ENCODE measurements at places on chromosomes 7 and 10.

DNA sequence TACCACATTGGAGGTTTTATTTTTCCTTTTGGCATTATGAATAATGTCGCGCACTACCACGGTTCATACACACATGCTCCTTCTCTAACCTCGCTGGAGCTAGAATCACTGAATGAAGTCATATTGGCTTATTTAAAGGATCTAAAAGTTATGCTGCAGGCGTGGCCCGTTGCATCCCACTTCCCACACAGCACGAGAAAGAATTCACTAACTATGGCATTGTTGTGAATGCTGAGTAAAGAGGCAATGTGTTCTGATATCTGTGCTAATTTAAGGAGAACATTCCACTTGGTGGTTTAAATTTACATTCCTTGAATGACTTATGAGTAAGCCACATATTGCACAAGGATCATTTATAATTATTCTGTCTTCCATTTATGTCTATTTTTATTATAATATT, 20.7 kb downstream of the TCERG1L start:
- DNase-seq: no peak

DNA sequence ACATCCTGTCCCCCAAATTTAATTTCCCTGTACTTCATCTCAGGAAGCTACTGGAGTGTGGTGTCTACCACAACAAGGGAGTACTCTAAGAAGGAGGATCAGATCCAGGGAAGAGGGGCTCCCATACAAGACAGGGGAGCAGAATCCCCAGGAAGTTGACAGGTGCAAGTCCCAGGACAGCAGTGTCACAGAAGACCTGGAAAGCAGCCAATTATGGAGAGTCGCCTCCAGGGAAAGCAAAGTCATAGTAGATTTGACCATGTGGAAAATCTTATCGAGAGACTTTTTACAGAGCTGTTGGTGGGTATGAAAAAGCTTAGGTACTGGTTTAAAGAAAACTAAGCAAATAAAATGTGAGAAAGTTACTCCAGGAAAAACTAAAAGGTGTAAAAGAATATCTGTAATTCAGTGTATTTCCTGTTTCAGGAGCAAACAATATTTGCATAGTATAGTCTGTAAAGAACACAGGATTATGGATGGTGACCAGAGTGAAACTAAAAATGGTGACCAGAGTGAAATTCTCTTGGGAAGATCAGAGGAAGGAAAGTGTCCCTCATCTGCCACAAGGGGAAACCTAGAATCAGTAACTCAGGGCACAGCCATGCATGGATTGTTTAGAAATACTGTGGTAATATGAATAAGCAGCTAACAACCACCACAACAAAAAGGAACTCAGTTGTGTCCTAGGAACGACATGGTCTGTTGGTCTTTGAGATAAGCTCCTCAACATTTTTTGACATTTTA, 44.5 kb downstream of the LANCL2 start:
- peak; percentile 11 for DNase-seq

GRCh38 chr7:131835141-131835540, 278.7 kb upstream of the PODXL start:
- no peak for DNase-seq

DNA sequence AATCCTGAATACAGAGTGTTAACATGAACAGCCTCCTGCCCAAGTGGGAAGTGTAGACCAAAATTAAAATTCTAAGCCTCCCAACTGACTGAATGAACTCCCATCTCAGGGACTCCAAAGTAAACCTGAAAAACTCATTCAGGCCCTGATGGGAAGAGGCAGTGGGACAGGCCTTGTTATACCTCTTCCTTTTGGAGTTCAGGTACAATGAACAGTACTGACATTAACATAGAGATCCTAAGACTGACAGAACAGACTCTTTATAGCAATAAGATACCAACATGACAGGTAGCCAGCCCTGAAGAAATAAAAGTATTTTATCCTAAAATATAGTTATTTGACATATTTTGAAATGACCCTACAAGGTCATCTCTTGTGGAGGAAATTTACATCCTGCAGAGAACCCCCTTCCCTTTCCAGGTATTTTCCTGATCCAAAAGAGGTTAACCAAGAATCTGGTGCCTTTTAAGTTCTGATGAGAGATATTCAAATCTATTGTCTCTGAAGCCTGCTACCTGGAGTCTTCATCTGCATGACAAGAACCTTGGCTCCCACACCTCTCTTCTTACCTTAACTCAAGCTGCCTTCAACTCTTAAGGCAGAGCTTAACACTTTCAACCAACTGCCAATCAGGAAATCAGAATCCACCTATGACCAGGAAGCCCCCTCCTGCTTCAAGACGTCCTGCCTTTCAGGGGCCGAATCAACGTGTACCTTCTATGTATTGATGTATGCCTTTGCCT, 103.3 kb upstream of the PFKP start:
- DNase-seq: no peak

GRCh38 chr7:13104128-13104527, 416.7 kb downstream of the ARL4A start:
- no peak for DNase-seq

DNA sequence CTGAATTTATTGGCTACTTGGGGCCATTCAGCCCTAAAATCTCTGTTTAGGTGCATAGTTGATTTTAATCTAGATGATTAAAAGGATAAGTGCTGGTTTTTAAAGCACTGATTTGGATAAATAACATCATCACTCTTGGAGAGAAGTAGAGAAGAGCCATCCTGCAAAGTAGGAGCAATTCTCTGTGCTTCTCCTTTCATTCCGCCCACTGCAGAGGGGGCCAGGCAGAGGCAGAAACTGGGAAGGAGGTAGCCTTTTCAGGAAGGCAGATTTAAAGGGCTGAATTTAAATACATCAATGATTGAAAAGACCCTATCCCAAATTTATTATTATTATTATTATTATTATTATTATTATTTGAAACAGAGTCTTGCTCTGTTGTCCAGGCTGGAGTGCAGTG, 14.1 kb downstream of the MAP3K8 start:
- DNase-seq: no peak
